ENCODE measurements at places on chromosomes 3 and 15.
A peak's percentile ranks its signal among the peaks of the same experiment; 100 is the strongest.

GRCh38 chr3:171133337-171133736 is 106.8 kb upstream of the SLC2A2 start:
- no peak for DNase-seq

- no peak for DNase-seq
Observed at GRCh38 chr3:170142373-170142772, 39.2 kb downstream of the PHC3 start.

DNA sequence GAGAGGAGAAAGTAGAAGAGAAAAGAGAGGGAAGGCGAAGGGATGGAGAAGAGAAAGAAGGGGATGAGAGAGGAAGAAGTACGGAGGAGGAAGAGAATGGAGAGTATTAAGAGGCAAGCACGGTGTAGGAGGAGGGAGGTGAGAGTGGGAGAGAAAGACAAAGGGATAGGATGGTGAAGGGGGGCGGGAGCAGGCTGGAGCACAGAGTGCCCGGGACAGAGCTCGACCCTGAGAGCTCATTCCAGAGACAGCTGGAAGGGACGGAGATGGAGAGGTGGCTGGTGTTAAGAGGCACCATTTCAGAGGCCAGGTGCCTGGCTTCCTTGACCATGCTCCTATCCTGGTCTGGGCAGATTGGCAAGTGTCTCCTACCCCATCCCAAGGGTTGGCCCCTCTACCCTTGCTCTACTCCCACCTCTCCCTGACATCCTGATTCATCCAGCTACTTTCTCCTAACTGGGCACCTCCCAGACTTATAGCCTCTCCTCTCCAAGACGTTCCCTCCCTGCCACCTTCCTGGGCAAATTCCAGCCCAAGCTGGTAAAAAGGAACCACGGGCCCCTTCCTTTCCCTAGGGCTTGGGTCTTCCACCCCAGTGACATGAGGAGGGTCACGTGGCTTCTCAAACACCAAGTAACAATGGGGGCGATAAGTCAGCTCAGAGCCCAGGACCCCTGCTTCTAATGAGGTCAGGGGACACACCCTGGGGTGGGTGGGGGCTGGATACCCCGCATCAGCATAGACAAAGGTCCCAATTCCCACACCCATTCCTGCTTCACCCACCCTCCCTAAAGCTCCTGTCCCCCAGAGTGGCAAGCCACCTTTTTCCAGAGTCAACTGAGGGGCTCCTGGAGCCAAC is 1.1 kb downstream of the CLCN2 start:
- DNase-seq, result no peak

DNA sequence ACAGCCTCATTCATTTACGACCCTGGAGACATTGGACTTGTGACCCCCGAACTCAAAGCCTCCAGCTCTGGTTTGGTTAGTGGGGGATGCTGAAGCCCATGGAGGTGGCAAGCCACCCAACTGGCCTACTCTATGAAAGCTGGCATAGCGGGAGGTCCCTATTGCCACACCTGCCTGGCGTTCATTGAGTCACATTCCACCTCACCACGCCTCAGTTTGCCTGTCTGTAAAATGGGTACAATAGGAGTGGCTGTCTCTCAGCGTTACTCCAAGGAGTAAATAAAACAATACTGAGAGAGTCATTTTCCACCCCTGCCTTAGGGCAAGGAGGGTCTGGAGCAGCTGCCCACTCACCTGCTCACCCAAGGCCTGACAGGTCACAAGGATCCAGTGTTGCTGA is 60.2 kb downstream of the NUP210 start:
- DNase-seq, result no peak

DNA sequence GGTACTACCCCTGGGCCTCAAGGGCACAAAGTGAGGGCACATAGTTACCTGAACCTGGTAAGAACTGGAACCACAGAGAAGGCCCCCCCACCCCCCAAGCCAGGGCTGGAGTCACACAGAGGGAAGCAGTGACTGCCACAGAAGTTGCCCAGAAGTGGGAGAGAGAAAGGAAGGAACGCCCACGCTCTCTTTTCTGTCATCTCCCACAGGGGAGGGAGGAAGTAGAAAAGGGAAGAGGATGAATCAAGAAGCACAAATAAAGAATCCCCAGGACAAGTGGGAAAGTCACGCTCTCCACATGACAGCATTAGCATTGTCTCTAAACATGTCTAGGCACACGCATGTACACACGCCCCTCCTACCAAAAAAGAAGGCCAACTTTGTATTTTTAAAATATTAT is 114.7 kb upstream of the FRMD4B start:
- peak; percentile 56 for DNase-seq

DNA sequence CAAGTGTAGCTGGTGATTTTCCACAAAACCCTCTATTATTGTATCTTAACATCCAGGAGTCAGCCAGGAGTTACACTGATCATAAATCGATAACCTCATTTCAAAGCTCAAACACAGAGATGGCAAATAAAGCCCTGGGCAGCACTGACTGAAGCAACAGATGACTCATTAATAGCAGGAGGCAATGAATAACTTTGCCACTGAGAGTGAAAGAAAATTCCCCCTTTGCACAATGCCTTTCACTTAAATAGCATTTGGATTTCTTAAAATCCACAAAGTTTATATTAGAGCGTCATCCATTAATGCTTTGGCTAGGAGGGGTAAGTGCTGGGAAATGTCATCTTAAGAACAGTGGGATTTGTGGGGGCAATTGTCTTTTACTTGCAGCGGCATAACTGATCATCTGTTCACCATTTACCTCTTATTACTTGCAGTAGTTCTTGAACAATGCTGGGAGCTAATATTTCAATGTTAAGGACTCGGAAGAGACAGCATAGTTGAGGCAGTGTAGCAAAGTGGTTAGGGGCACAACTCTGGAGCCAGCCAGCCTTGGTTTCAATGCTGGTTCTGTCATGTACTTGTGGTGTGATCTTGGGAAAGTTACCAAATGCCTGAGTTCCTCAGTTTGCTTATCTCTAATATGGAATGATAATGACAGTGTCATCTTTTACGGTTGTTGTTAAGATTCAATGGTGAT is 630.4 kb upstream of the TBL1XR1 start:
- DNase-seq, result no peak

- no peak for DNase-seq
Observed at GRCh38 chr3:106088304-106088703, 219.5 kb upstream of the CBLB start.

DNA sequence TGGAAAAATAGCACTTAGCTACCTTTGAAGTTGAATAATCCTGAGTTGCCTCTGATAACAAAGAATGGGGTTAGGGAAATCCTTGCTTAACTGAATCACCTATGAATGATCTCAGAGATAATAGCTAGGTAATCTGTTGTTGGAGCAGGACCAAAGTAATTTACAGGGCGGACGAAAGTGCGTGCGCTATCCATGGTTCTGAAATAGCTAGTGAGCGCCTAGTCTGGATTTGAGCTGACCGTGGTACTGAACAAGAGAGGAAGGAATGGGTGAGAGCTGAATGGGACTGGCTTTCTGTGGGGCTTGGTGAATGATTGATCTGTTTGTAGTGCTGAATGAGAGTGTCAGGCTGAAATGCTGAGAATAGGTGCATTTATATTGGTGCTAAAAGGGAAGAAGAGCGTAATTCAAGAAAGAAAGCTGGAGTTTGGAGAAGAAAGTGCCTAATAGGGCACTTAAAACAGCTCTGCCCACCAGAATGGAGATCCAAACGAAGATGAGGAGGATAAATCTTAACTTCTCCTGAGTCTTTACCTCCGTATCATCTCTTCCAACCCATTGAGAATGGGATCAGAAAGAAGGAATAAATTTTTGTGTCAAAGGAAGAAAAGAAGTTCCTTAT is 10.1 kb downstream of the SCN10A start:
- peak; percentile 92 for DNase-seq

DNA sequence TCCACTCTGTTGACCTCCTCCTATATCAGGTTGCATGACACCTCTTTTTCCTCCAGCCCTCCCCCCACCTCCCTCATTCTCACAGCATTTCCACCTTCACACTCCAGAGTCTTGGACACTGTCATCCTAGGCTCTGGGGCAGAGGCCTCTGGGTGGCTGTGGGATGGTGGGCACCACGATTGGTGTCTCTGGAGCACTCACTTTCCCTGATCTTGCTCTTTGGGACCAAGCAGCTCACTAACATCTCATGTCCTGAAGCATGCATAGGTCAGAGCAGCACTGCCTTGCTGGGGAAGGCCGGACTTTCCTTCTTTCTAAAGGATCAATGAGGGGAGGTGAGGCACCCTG is 14.9 kb downstream of the ZBTB47 start:
- DNase-seq, result no peak

GRCh38 chr15:90306560-90306959 is 41.1 kb downstream of the NGRN start:
- DNase-seq, result peak; percentile 12

- no peak for DNase-seq
Observed at GRCh38 chr15:52394118-52394517, 98.5 kb upstream of the MYO5C start.

- DNase-seq, result no peak
Observed at GRCh38 chr3:159413319-159413718, 575.3 kb upstream of the IL12A start.

GRCh38 chr3:150906461-150906860 is 1.2 kb upstream of the MINDY4B start:
- no peak for DNase-seq

GRCh38 chr3:128068156-128068620 is 16.0 kb downstream of the SEC61A1 start:
- peak; percentile 72 for DNase-seq

DNA sequence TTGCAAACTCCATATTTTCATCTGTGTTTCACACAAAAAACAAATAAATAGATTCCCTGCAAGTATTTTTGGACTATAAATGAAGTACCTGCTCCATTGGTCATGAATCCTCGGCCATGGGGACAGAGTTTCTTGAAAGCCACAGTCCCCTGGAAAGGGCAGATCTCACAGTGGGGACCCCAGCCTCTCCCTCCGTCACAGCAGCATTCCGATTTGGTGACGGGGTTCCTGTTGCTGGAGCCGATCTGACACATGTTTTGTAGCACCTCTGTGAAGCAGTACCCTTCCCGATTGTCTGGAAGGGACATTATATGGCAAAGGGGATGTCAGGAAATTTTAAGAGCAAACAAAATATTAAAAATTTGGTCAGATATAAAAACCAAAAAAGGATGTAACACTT is 96.2 kb downstream of the DUT start:
- DNase-seq, result no peak

DNA sequence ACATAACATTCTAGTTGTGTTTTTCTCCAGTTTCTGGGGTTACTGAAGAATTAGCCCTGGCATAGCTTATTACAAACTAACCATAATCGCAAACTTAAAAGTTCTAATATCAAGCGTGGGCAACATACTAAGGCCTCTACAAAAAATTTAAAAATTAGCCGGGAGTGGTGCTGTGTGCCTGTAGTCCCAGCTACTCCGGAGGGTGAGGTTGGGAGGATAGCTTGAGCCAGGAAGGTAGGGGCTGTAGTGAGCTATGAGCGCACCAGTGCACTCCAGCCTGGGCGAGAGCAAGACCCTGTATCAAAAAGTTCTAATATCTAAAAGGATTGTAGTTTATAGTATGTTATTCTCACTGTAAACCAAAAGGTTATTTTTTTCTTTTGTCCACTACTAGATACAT is 1.1 kb downstream of the OIP5 start:
- no peak for DNase-seq

- no peak for DNase-seq
Observed at GRCh38 chr3:155303540-155304097, 10.1 kb upstream of the STRIT1 start.

- no peak for DNase-seq
Observed at GRCh38 chr15:23686466-23687142, 501 bp downstream of the NDN start.

DNA sequence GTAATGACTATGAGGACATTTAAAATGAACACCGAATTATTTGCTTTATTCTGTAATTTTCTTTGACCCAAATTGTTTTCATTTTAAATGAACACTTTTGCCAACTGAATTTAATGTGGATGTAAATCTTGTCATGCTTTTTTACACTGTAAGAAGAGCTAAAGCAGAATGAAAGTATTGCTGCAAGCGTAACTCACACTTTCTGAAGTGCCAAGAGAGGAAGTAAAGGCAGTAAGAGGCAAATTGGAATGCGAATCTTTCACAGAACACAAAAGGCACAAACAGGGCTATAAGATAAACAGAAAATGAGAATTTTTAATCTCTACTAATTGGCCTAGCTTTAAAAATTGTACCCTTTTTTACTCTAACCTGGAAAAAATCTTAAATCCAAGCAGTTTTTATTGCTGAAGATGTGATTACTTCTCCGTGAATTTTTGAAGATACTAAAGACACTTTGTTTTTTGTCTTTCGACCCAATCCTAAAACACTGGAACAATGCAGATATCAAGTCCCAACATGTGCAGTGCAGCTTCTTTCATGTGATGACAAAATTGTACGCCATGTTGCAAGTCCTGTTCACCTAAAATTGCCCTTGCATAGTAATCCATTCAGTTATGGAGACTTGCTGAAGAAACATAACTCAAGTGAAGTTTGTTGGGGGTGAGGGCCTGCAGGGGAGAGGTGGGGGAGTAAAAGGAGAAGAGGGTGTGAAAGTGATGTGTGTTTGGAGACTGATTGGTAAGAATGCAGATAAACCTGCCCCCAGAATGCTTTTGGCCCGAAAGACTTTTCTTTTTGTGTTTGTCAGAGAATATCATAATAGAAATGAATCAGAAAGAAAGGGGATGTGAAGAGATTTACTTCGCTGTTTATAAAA is 1.4 kb downstream of the ARID3B start:
- DNase-seq, result peak; percentile 31

DNA sequence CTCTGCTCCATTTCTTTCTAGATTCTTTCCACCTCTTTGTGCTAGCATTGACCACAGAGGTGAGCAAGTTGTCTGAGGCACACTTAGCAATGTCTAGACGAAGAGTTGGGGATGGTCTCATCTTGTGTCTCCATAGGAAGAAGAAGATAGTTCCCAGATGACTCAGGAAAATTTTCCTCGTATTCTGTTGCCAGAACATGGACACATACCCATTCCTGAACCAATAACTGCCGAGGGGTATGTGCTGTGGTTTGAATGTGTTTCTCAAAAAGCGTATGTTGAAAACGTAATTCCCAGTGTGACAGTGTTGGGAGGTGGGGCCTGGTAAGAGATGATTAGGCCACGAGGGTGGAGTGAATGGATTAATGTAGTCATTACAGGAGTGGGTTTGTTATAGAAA is 107.5 kb upstream of the GALNT15 start:
- DNase-seq, result no peak

- no peak for DNase-seq
Observed at GRCh38 chr3:26515351-26515750, 107.2 kb upstream of the LRRC3B start.

- DNase-seq, result no peak
Observed at GRCh38 chr3:11554236-11554610, 89.5 kb downstream of the VGLL4 start.

DNA sequence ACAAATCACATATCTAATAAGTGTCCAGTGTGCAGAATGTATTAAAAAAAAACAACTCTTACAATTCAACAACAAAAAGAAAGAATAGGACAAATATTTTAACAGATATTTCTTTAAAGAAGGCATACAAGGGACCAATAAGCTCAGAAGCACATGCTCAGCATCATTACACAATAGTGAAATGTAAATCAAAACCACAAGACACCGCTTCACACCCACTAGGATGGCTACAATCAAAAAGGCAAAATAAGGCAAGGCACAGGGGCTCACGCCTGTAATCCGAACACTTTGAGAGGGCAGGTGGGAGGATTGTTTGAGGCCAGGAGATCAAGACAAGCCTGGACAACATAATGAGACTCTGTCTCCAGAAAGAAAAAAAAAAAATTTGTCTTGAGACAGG is 255.6 kb downstream of the MAGI1 start:
- no peak for DNase-seq

All from Kasumi-1 (cell line).